ENCODE measurements at places on chromosomes 7 and 10.

DNA sequence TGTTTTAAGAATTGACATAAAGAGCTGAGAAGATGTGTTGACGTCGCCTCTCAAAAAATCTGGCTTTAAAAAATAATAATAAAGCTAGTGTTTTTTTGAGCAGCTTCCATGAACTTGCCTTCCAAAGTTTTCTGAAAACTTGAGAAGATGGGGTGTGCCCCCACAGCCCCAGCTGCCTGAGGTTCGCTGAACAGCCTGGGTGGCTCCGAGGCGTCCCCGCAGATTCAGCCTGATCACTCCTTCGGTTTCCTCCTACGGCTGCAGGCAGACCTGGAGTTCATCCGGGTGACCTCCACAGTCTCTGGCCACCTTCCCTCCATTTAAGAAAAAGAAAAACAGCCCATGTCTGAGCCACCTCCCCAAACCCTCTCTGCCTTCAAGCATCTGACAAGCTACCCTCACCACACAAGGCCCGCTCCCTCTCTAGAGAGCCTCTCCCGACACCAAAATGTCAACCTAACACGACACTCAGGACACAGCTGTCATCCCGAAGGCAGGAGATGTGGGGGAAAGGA is 177.8 kb downstream of the PTPRN2 start:
- no peak for DNase-seq

DNA sequence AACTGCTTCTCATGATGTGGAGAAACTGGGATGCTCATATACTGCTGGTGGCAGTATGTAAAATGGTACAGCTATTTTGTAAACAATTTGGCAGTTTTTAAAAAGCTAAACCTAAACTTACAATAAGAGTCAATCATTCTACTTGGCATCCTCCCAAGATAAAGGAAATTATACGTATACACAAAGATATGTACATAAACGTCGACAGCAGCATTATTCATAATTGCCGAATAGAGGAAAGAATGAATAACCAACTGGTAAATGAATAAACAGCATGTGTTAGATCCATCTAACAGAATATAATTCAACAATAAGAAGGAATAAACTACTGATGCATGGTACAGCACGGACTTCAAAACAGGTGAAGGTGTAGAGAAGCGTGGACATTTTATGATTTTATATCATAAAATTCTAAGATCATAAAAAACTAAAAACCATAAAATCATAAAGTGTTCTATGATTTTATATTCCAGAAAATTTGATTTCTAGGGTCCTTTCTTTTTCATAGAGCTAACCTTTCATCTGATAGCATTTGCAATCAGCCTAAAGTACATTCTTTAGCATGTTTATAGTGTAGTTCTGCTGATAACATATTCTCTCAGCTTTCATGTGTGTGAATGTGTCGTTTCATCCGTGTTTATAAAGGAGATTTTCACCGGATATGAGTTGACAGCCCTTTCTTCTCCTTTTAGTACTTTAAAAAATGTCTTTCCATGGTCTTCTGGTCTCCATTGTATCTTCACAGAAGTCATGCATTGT is 261.5 kb downstream of the DIP2C start:
- DNase-seq: no peak

GRCh38 chr10:15293862-15294842 is 76.9 kb downstream of the FAM171A1 start:
- no peak for DNase-seq

DNA sequence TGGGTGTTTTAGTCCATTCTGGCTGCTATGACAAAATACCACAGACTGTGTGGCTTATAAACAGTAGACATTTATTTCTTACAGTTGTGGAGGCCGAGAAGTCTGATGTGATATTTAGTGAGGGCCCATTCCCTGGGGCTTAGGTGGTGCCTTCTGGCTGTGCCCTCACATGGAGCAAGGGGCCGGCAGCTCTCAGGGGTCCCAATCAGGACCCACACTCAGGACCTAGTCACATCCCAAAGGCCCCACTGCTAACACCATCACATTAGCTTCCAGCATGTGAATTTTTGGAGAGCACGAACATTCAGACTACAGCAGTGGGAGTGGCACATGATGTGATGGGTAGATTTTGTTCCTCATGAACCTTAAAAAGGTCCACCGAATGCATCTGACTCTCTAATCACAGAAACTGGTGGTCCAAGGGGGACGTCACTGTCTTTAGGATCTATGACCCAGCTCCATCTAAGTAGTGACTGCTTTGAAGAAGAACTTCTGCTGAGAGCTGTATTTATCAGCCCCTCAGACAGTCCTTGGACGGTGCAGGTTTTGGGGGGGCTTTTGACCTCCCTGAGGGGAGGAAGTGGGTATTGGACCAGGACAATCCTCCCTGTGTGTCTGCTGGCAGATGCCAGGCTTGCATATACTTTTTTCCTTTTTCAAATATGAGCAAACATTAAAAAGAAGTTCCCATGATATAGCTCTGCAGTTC is 154.5 kb upstream of the ZNF32 start:
- no peak for DNase-seq

GRCh38 chr7:12638851-12639456 is 48.5 kb upstream of the ARL4A start:
- no peak for DNase-seq

DNA sequence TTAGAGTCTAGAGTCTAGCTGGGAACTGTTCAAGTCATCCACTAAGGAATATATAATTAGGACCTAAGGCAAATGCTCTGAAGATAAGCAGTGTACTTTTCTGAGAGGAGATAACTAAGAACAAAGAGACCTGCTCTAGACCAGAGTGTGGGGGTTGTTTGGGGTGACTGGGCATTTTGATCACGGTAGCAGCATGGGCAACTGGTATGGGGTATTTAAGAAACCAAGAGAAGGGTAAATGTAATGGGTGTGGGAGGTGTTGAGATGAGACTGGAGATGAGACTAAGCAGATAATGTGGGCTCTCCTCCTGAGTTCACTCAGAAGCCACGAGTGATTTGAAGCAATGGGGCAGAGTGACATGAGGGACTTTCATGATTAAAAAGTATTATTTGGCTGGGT is 1082.9 kb downstream of the GATA3 start:
- DNase-seq: no peak

- DNase-seq: no peak
Measured at GRCh38 chr7:116591202-116592040, 66.6 kb downstream of the CAV1 start.

GRCh38 chr7:41731493-41732435 is 28.9 kb upstream of the INHBA start:
- no peak for DNase-seq

GRCh38 chr10:115129752-115130151 is 36.6 kb downstream of the ATRNL1 start:
- DNase-seq: no peak

DNA sequence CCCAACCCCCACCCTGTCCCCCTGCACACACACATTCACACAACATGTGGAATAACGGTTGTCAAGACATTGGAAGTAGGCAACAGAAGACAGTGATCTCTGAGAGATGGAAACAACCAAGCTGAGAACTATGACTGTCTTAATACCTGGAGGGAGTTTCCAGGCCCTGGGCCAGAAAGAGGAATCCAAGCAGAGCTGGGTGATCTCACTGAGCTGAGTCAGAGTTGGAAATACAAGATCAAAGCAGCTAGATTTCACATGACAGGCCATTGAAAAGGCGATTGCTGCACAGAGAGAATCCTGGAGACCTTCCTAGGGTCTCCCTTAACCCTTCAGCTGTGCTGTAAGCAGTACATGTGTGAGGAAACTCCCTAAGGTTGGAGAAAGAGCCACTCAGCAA is 165.8 kb upstream of the PRSS1 start:
- DNase-seq: no peak

GRCh38 chr10:24544776-24545175 is 178.9 kb downstream of the ARHGAP21 start:
- DNase-seq: no peak

DNA sequence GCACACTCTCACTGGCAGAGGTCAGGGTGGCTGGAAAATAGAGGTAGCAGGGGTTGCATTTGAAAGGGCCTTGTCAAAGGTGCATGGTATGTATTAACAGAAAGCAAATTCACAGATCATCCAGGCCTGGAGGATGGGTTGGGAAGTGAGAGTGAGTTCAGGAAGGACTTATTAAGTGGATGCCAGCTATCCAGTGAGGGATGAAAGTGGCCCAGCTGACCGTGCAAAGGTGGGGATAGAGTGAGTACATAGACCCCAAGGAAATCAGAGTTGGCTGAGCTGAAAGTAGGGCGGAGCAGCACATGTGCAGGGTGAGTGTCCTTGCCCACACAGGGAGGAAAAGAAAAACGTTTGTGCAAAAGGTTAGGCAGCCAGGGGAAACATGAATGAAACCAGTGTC is 58.1 kb downstream of the HECW1 start:
- DNase-seq: no peak

DNA sequence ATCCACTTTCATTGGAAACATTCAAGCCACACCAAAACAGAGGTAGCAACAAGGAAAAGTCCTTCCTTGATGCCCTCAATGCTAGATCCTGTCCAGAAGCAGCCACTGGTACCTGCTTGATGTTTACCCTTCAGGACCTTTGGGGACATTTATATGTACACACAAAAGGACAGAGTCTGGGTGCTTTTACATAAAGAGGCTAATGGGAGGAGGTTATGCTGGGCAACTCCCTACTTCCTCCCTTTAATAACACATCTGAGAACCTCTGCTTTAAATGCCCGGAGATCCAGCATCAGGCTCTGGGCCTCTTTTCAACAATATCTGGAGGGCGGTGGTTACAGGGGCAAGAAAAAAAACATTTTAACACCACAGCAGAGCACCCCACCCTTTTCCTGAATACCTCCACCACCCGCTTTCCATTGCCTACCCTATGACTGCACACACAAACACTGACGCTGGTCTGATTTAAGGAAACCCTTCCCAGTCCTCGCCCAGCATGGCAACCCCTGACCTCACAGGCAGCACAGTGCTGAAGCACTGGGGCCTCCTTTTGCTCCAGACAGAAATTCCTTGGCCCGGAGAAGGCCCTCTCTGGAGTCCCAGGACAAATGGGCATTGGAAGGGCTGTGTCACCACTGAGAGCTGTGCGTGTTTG is 39.3 kb upstream of the DUSP5 start:
- DNase-seq: no peak

DNA sequence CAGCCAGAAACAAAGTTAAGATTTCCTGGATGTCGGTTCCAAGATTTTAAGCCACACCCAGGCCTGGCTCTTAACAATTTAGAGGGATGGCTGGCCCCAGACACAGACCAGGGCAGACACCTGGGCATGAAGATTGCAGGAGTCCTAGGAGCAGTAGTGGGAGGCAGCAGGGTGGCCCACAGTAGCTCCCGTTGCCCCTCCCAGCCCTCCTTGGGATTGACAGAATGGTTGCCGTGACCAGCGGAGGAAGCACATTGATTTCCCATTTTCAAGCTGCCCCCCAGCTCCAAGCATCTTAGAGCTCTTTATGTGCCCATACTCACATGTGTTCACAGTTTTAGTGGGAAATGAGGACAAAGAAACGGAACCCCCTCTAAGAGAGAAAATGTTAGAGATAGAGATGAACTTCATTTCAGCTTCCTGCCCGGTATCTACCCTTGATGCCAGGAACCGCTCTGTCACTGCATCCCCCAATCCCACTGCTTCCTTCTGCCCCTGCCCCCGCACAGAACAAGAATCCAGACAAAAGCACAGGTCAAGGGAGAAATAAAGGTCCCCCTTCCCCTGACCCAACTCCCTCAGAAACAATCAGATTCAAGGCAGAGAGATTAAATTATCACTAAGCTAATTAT is 101.1 kb downstream of the PLXNA4 start:
- DNase-seq: no peak

GRCh38 chr7:127937066-127937680 is 94.1 kb downstream of the LRRC4 start:
- DNase-seq: no peak

GRCh38 chr10:78448994-78449418 is 415.3 kb downstream of the RPS24 start:
- DNase-seq: no peak

GRCh38 chr10:8967061-8967460 is 912.6 kb downstream of the GATA3 start:
- no peak for DNase-seq

DNA sequence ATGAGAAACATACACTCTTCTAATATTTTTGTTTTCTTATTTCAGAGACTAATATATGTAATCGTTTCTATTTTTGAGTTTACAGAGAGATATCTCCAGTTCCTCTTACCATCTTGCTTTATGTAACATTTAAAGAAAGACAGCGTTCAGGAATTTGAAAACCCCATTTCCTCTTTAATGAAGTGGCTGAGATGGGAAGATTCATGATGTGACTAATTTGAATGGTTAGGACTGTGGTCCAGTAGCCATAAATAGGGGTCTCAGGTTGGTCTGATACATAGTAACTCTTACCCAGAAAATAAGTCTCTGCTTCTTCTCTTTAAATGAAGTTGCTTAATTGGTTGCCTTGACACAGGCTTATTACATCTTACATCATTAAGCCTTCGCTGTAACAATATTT is 6.9 kb downstream of the KMT2E start:
- no peak for DNase-seq

DNA sequence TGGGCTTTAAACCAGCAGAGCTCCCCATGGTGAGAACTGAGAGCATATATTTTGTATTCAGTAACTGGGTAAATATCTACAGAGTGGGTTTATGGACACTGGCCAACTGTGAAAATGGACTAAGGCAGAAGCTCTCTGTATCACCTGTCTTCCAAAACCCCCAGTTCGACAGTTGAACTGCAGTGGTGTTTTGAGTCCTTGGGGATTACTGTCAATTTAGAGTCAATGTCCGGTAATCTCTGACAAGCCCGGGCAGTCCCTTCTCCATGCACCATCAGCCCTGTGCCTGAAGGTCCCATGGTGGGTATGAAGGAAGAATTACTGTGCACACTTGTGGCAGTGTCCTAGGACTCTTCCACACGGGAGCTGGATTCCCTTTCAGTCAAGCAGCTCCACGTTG is 235.0 kb downstream of the CCSER2 start:
- no peak for DNase-seq

DNA sequence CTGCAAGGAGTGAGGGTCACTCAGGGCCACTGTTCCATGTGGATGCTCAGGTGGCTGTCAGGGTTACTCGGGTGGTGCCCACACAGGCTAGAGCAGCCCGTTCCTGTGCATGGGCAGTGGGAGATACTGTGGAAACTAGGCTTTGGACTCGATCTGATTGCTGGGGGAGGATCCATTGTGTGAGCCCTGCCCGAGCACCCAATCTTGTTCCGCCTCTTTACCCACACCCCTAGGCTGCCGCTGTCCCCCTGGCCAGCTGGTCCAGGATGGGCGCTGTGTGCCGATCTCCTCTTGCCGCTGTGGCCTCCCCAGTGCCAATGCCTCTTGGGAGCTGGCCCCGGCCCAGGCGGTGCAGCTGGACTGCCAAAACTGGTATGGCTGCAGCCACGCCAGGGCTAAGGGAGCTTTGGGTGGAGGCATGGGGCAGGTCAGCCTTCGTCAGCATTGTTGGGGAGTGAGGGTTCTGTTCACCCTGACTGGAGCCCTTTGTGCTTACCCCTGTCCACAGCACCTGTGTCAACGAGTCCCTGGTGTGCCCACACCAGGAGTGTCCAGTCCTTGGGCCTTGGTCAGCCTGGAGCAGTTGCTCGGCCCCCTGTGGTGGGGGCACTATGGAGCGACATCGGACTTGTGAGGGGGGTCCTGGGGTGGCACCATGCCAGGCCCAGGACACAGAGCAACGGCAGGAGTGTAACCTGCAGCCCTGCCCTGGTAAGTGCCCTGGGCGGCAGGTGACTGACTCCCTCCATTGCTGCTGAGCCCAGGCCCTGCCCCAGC is 12.4 kb upstream of the ZNF862 start:
- DNase-seq: no peak
